ENCODE measurements at places on chromosomes 2 and 18. TPM values are rescaled to one million over a fixed set of nuclear protein-coding genes. Genes with fewer than 3 reads are reported as not detected.

DSG1 gene
- under 0.01 TPM for polyA plus RNA-seq

DNA sequence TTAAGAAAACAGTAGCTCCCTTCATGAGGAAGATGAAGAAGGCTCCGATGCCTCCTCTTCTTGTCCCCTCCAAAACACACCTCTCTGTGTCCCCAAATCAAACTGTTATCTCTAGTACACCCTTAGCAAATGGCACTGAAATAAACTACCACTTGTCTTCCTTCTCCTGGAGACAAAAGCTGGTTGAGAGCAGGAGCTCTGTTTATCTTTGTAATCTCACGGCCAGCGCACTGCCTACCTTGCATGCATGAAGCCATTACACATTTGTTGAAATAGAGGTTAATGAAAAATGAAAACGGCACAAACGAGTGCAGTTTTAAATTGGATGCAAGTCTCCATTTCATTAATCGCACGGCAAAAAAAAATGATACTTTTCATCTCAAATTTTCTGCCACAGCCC lies 113.7 kb downstream of the EPB41L3 start:
- no peak for DNase-seq

DNA sequence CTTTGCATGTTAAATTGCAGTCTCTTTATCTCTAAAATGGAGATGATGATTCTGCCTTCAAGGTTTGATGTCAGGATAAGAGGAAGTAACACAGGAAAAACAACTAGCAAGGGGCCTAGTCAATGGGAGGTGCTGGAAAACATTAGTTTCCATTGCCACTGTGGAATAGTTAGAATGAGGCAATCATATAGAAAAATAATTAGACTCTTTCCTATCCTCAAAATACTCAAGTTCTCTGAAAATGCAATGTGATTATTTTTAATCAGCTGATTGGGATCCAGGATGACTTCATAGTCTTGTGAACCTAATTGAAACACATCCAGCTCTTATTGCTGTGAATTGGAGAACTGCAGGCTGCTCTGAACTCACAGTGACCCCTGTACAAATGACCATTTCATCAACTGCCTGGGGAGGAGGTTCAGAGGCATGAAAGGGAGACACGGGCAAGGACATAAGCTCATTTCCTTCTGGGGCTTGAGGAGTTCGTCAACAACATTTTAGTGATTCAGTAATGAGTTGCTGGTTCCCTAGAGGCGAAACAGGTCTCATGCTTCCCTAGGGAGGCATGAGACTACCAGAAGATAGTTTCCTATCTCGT lies 422.5 kb downstream of the LPIN1 start:
- no peak for DNase-seq

DNA sequence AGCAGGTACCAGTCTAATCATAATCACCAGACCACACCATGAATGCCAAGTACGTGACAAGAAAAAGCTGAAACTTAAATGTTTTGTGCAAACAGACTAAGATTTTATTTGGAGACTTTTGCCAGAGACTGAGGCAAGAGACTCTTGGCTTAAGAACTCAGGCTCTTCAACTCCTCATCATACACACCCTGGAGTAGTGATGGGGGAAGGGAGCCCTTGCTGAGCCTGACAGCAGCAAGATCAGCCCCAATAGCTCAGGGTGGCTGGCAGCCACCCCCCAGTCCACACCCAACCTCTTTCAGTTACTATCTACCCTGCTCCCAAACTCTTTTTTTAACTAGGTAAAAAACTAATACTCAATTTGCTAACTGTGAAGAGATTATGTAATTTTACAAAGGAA lies 114.8 kb downstream of the CCBE1 start:
- DNase-seq: no peak

DNA sequence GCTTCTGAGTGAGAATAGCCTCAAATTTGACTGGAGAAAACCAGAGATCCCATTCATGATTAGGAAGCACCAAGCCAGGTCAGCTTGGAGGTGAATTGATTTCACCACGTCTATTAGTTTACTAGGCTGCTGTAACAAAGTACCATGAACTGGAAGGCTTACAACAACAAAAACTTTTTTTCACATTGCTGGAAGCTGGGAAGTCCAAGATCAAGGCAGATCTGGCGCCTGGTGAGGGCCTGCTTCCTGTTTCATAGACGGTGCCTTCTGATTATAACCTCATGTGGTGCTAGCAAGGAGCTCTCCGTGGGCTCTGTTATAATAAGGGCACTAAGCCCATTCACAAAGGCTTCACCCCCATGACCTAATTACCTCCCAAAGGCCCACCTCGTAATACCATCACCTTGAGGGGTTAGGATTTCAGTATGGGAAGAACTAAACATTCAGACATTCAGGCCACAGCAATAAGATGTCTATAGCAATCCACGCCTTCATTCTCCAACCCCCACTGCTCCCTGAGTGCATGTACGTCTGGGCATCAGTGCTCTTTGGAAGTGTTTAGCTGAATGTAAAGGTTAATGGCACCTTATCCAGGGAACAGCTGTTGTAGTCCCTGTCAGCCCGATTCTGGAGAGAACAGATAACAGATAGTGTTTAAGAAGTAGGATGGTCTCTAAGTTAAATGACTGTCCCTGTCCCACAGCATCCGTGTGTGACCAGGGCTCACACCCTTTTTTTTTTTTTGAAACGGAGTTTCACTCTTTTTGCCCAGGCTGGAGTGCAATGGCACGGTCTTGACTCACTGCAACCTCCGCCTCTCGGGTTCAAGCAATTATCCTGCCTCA lies 89.2 kb downstream of the SOCS6 start:
- DNase-seq: no peak

DNA sequence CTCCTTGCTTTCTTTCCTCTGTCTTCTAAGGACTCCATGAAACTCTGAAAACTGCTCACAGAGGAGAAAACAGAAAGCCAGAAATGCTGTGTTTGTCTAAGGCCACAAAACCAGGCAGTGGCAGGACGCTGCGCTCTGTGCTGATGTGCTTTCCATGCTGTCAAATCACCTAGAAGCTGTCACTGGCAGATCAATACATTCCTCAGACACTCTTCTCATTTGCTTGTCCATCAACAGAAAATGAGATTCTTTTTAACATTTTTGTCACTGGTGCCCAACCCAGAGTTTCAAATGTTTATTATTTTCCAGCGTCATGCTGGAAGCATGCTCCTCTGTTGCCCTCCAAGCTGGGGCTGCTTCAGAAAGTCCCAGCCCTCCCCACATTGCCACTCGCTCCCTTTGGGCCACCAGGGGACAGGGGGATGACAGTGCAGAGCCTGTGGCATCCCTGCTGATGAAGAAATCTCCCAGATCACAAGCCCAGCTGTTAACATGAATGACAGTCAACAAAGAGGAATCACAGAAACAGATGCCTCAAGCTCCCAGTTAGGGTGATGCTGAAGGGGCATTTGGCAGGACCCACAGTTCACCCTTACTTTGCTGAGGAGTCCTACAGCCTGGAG lies 117.5 kb upstream of the MEIS1 start:
- DNase-seq: no peak

GRCh38 chr2:191037351-191037750 lies 23.4 kb upstream of the STAT1 start:
- no peak for DNase-seq

GNAL gene
- polyA plus RNA-seq: 1.3 TPM

- no peak for DNase-seq
Observed at GRCh38 chr2:191974676-191975075, 127.8 kb upstream of the CAVIN2 start.

DNA sequence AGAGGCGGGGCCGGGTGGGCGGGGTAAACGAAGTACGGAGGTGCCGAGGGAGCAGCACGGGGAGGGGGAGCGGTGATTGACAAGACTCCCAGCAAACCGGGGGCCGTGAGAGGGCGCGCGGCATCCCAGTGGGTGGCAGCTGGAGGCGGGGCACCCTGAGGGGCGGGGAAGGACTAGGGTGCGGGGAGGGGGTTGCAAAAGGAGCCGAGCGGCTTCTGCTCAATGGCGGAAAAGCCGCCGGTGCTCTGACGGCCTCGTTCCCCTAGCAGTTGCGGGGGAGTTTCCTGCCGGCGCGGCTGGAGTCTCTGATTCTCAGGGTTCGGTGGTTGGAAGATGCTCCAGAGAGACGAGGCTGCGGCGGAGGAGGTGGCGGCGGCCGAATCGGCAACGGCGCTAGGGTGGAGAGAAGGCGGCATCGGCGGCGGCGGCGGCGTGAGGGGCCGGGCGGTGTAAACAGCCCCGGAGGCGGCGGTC lies at the start of gene PPM1B:
TSS of gene PPM1B (plus strand) at position 195 of the 474 bp plus-strand sequence. CDS start 32,325 bp downstream, outside the sequence.
- peak; percentile 99 for DNase-seq

GRCh38 chr2:150109028-150109427 lies 378.4 kb downstream of the RND3 start:
- no peak for DNase-seq

DNA sequence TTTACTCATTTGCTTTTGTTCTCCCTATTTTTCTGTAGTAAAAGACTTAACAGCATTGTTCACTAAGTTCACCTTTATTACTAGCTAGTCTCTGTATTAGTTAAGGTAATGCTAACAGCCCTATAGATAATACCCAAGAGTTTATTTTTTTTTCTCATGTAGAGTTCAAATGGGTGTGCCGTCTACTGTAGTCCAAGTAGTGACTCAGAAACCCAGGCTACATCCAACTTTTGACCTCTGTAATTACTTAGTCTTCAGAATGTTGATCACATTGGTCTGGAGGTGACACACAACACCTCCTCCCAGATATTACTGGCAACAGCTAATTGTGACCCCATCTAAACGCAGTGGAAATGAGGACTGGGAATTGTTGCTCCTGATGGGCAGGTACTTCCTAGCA lies 7.7 kb downstream of the COQ10B start:
- no peak for DNase-seq

GRCh38 chr2:168895771-168896170 lies 5.3 kb upstream of the G6PC2 start:
- no peak for DNase-seq

STPG4 gene
- 0.06 TPM for polyA plus RNA-seq

GRCh38 chr2:58032016-58032763 lies 14.4 kb upstream of the VRK2 start:
- no peak for DNase-seq

CASP10 gene
- 5.9 TPM for polyA plus RNA-seq

GRCh38 chr2:101860157-101860556 lies 131.6 kb upstream of the IL1R2 start:
- no peak for DNase-seq

All from heart right ventricle (tissue), 16 donors.